ENCODE measurements at places on chromosomes 5 and 9.
A peak's percentile ranks its signal among the peaks of the same experiment; 100 is the strongest.

DNA sequence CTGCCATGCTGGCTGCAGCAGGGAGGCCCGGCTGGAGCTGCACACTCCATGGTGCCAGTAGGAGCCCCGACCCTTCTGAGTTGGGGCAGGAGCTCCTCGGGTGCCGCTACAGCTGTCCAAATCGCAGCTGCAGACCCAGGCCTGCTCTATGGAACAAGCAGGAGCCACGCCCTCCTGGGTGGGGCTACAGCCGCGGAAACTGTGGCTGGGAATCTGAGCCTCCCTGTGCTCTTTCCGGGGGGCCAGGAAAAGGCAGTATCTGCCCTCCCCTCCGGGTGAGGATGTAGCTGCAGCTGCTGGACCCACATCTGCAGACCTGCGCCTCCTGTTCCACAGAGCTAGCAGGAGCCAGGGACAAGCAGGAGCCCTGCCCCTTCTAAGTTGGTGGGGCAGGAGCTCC lies 278.9 kb upstream of the ACTBL2 start:
- no peak for DNase-seq

DNA sequence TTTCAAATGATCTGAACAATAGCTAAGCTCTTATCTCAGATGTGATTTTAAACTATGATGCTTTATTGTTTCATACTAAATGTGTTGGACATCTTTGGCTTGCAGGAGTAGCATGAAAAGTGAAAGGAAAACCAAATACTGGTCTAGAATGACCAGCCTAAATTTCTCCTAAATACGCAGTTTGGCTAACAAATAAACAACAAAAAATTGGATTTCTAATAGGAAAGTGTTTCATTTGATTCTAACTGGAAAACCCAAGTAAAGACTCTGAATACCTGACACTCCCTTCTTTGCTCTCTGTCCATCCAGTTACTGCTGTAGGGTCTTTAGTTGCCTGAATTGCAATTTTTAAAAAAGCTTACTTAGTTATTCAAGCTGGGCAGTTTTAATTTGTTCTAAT lies 111.7 kb upstream of the ACOT12 start:
- DNase-seq, result no peak

DNA sequence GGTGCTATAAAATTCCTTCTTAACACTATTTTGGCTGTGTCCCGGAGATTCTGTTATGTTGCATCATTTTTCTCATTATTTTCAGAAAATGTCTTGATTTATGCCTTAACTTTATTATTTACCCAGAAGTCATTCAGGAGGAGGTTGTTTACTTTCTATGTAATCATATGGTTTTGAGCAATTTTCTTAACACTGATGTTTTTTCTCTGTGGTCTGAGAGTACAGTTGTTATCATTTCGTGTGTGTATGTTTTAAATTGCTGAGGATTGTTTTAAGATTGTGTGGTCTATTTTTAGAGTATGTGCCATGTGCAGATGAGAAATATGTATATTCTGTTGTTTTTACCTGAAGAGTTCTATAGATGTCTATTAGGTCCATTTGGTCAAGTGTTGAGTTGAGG lies 498.1 kb upstream of the ZNF608 start:
- DNase-seq, result no peak

GRCh38 chr5:94746731-94747124 lies 128.3 kb downstream of the SLF1 start:
- no peak for DNase-seq

DNA sequence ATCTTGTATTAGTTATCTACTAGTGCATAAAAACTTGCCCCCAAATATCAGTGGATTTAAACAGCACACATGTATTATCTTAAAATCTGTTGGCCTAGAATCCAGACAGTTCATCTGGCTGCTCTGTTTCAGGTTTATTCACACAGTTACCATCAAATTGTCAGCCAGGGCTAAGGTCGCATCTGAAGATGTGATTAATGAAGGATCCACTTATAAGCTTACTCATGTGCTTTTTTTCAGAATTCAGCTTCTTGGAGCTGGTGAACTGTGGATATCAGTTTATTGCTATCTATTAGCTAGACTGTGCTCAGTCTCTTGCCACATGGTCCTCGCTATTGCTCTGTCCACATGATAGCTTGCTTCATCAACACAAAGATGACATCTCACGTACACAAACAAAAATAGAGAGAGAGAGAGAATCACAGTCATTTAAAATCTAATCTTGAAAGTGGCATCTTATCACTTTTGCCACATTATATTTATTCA lies 81.5 kb downstream of the PRDM9 start:
- DNase-seq, result no peak

GRCh38 chr5:6476313-6476661 lies 27.6 kb downstream of the UBE2QL1 start:
- DNase-seq, result no peak

- DNase-seq, result peak; percentile 71
Measured at GRCh38 chr9:128470560-128470959, 14.8 kb downstream of the ODF2 start.

GRCh38 chr9:1051210-1051583 lies 1.0 kb downstream of the DMRT2 start:
- DNase-seq, result no peak

DNA sequence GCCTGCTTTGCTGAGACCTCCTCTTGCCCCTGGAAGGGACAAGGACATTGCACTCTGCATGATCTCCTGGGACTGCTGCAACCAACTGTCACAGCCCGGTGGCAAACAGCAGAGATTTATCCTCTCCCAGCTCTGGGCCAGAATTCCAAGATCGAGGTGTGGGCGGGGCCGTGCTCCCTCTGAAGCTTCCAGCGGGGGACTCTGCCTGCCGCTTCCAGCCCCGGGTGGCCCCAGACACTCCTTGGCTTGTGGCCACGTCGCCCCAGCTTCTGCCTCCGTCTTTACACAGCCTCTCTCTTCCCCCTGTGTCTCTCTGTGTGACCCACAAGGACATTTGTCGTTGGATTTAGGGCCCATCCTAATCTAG lies 67.1 kb downstream of the COL5A1 start:
- DNase-seq, result no peak

GRCh38 chr5:31324842-31325241 lies 131.4 kb downstream of the CDH6 start:
- DNase-seq, result no peak

DNA sequence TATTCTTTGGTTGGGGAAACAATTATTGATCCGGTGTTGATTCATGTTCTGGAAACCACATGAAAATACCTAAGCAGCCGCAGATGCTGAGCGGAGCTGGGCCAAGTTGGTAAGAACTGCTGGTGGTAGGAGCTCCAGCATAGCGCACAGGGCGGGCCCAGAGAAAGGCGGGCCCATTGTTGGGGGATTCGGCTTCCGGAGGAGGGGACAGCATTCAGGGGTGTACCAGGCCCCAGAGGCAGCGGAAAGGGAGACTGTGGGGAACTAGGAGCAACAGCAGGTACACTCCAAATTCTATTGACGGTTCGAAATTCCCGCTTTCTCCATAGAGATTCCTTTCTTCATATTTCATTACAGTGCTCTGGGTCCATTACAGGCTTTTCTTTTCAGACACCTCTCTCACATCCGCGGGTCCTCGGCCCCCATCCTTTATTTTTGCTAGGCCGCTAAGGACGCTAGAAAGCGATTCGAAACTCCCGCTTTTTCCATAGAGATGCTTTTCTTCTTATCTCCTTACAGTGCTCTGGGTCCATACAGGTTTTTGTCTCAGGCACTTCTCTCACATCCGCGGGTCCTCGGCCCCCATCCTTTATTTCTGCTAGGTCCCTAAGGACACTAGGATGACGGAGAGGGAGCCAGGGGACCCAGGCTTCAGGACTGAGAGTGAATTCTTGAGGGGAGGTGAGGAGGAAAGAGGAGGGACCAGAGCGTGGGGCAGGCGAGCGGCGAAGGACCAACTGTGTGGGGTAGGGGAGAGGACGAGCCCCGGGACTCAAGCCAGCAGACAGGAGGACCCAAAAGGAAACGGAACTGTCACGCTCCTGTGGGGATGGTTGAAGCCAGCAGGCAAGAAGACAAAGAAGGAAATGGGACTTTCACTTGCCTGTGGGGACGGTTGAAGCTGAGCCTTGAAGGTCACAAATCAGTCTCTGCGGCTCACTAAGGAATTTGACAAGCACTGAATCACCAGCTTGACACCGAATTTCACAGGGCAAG lies at the start of gene CCDC152:
CCDC152 (plus strand) TSS at position 213 of the 996 bp plus-strand sequence. CDS start 2,304 bp downstream, outside the sequence.
- DNase-seq, result peak; percentile 40

GRCh38 chr9:111349766-111350165 lies 19.7 kb upstream of the OR2K2 start:
- no peak for DNase-seq

GRCh38 chr9:70688704-70689103 lies 274.2 kb upstream of the KLF9 start:
- no peak for DNase-seq

DNA sequence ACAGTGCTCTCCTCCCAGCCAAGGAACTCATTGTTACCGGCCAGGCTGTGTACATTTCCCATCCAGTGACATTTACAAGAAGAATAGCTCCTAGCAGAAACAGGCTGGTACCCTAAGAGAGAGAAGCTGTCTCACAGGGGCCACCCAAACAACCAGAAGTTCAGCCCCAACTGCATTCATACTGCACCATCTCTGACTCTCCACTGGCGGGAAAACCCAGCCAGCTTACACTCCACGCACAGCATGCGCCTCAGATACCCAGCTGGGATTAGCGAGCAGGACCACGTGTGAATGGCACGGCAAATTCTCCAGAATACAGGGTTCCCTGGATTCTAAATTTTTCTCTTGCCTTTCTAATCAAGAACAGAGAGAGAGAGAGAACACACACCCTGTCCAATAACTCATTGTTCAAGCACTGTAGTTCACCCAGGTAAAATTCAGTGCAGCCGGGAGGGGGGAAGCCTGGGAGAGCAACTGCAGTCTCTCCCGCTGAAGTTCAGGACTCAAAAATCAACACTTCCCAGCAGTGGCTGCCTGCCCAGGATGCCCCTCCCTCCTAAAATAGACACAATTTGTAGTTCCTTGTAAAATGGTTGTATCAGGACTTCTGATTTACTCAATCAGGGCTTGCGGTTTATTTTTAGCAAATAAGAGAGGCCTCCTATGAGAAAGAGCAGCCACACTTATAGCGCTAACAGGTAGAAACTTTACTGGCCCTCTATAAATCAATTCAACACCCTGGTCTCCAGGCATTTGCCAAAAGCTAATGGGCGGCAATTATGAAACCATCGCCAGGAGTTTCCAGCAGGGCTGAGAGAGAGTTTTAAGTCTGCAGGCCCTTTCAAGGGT lies 2.2 kb downstream of the COL23A1 start:
- no peak for DNase-seq

GRCh38 chr5:131263648-131264450 lies at the start of gene CDC42SE2:
TSS of gene CDC42SE2 (plus strand) at chr5:131264053. CDS start at chr5:131359494, 95,441 bp downstream.
- no peak for DNase-seq

DNA sequence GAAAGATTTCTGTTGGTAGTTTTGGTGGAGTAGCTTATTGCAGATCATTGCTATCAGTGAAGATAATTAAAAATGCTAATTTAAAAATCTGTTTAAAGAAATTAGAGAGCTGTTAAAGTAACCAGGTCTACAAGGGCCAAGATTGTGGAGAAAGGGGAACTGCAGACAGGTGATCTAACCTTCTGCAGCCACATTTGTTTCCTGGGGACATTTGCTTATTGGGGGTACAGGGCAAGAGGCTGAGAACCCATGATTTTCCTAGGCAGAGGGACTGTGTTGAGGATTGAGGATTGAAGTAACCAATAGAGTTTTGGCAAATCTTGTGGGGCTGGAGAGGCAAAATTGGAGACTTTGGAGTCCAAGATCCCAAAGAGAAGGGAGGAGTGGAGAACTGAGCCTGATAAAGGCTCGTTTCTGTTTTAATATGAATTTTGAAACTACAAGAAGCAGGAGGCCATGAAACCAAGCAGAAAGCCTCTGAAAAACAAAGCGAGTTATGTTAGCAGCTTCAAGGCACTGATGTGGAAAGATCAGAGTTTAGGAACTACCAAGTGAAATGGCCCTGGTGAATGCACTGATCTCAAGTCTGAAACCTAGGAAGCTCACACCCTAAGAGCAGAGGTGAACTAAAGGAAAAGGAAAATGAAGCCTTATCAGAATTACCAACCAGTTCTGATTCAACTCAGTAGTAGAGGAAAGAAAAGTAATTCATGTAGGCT lies 219.8 kb upstream of the C9orf72 start:
- DNase-seq, result no peak

DNA sequence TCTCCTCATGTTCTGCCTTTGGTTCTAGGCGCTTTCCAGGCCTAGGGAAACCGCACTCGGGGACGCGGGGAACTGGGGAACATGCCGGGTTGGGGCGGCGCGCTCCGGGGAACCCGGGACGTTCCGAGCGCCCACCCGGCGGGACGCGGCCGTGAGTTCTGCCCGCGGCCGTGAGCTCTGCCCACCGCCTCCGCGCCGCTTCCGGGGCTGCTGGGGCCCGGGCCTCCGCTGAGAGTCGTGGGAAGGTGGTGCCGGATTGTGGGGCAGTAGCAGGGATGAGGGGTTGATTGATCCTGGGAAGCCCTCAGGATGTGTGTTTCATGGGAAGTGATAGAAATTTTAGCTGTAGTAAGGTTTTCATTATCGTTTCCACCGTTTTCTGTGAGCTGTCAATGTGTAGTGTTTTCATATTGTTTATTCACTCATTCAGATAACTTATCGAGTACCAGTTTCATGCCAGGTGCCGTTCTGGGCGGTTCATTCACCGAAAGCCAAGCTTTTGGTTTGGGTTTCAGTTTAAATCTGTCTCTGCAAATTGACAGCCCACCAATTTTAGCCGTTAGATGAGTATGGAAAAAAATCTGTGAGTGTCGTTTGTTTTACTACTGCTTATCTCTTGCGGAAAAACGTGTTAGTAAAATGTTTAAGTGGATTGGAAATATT lies 657 bp downstream of the MTRR start:
- no peak for DNase-seq

DNA sequence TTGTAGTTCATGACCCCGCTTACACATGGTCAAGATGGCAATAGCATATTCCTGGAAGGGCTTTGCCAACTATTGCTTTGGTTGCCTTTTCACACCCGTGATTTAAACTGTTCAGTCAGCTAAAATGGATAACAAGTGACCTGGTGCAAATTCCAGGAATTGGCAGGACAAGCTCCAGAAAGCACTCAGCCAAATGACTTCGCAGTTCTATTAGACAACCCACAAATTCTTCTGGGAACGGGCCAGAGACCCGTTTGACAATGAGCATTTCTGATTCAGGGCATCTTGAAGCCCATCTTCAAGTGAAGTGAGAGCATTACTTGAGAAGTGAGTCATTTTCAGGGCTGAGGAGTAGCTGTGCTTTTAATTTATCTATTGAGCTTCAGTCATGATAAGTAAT lies 165.0 kb downstream of the DROSHA start:
- no peak for DNase-seq

GRCh38 chr9:36207016-36207415 lies 16.3 kb downstream of the CLTA start:
- DNase-seq, result no peak

- DNase-seq, result peak; percentile 30
Measured at GRCh38 chr5:95863383-95863757, 40.8 kb upstream of the GLRX start.

GRCh38 chr5:141094481-141095262 lies at the start of gene PCDHB2:
TSS of gene PCDHB2 (plus strand) at chr5:141094615. CDS start at chr5:141094791, 176 bp downstream.
- peak; percentile 81 for DNase-seq

GRCh38 chr5:174283211-174284005 lies 237.9 kb downstream of the NSG2 start:
- no peak for DNase-seq

- DNase-seq, result no peak
Measured at GRCh38 chr5:852431-853401, 1.9 kb upstream of the ZDHHC11 start.

- no peak for DNase-seq
Measured at GRCh38 chr9:76987594-76988200, 31.8 kb upstream of the FOXB2 start.

All from SK-N-MC (cell line).